Activated CD8-positive, alpha-beta memory T cell treated with anti-CD3 and anti-CD28 coated beads, Interleukin-2, amount 10 ng/mL, durations not matched to agents 7 days and 5 days (primary cell): ENCODE measurements at places on chromosomes 3 and 15. TPM values are rescaled to one million over a fixed set of nuclear protein-coding genes. Genes with fewer than 3 reads are reported as not detected.

The ARL14 gene
- not detected for total RNA-seq

The FAM43A gene
- 1.6 TPM for total RNA-seq

The CCDC9B gene
- total RNA-seq: 1.5 TPM

The USP3 gene
- total RNA-seq: 50.5 TPM

The FANCD2OS gene
- not detected for total RNA-seq

The NAALADL2 gene
- not detected for total RNA-seq
